Stomach (tissue), 19 donors: ENCODE measurements at places on chromosomes 13 and 19. TPM values are rescaled to one million over a fixed set of nuclear protein-coding genes. Genes with fewer than 3 reads are reported as not detected.

The KLK3 gene
- polyA plus RNA-seq: not detected

DNA sequence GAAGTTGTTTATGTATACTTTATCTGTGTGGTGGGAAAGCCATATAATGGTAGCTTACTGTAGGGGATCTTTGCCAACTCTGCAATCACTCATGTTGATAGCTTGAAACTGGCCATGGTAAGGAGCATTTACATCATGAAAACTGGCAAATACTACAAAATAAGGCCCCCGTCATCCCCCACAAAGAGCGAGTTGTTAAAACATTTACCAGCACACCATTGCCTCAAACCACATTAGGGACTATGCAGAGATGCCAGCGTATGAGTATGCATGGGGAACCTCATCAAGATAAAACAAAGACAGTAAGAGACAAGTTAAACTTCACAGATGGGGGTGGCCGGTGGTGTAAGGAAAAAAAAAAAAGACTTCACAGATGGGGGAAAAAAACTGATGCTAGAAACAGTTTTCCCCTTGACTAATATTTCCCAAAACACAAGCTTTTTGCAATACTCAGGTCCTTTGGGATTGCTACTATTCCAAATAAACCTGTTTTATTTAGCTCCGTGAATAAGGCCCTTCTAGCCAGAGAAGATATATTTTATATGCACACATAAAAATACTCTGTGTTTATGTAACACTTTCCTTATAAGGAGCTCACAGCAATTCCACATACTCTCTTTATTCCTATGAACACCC is 70.6 kb upstream of the SERP2 start:
- H3K4me3 ChIP-seq: no peak overlapping the region
- peak overlapping the region; percentile 43 for H3K27ac ChIP-seq
- no peaks in the 10 kb centered on the region for H3K36me3 ChIP-seq
- DNase-seq: peak; percentile 62
- H3K4me1 ChIP-seq: peaks cover 75% of the 10 kb centered on the region
- no peaks in the 10 kb centered on the region for H3K27me3 ChIP-seq

- H3K27ac ChIP-seq: peak overlapping the region; percentile 23
- no peak overlapping the region for H3K4me3 ChIP-seq
Measured at GRCh38 chr13:41621716-41622431, 164.5 kb downstream of the RGCC start.

DNA sequence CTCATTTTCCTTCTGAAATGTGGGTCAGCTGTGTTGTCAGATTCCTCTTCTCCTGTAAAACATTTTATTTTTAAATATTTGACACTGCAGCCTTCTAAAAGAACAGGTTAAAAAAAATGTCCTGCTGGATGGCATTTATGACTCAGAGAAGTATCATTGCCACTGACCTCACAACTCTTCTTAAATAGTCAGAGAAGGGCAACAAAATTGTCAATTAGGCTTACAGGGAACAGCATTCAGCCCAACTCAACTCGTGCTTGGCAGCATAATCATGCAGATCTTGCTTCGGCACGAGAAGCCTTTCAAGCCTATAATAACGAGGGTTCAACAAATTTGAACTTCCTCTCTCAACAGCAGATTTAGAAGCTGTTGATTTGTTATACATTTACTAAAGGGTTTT is 296.7 kb upstream of the DACH1 start:
- H3K27me3 ChIP-seq: no peaks in the 10 kb centered on the region
- H3K4me1 ChIP-seq: no peaks in the 10 kb centered on the region
- no peaks in the 10 kb centered on the region for H3K36me3 ChIP-seq
- H3K27ac ChIP-seq: no peak overlapping the region

- H3K27me3 ChIP-seq: no peaks in the 10 kb centered on the region
- H3K27ac ChIP-seq: peak overlapping the region; percentile 49
- no peaks in the 10 kb centered on the region for H3K36me3 ChIP-seq
- peak overlapping the region; percentile 35 for H3K4me3 ChIP-seq
Measured at GRCh38 chr13:112978561-112979405, 9.8 kb downstream of the MCF2L start.

DNA sequence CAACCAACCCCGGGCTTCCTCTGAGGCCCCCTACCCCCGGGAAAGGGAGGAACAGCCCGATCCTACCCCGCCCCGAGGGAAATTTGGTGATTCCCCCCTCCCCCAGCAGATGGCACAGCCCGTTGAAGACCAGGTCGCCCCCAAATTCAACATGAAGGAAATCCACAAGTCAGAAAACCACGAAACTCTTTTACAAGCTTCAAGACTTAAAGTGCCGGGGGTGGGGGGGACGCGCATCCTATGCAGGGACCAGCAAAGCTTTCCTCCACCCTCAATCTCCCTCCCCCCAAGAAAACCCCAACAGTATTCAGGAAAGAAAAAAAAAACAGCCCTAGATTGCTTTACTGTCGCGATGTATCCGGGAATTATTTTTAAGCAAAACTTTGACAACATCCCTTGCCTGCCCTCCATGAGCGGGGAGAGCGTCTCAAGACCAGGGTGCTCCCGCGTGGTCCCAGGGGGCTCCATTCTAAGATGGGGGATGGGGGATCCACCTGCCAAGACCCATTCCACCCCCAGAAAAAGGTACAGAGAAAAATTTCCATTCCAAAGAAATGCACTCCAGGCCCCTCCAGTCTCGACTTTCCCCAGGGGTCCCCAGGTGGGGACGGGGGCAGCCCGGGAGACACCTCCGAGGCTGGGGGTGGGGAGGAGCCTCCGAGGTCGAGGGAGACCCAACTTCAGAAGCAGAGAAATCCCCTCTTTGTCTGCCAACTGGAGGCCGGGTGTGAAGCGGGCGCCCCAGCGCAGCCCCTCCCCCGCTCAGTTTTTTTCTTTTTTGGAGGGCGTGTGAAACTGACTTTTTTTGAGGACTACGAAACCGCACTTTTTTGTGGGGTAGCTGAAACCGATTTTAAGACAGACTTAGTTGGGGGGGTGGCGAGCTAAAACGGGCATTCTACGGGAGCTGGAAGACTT is 1.5 kb downstream of the TCF3 start:
- peaks cover 36% of the 10 kb centered on the region for H3K36me3 ChIP-seq
- peaks cover 21% of the 10 kb centered on the region for H3K4me1 ChIP-seq
- peak overlapping the region; percentile 78 for H3K27ac ChIP-seq
- peak overlapping the region; percentile 95 for H3K4me3 ChIP-seq

GRCh38 chr13:43864921-43865320 is 14.6 kb downstream of the CCDC122 start:
- no peaks in the 10 kb centered on the region for H3K27me3 ChIP-seq
- H3K4me3 ChIP-seq: no peak overlapping the region
- no peaks in the 10 kb centered on the region for H3K36me3 ChIP-seq
- no peaks in the 10 kb centered on the region for H3K4me1 ChIP-seq
